ENCODE measurements at places on chromosomes 2 and 18.

DNA sequence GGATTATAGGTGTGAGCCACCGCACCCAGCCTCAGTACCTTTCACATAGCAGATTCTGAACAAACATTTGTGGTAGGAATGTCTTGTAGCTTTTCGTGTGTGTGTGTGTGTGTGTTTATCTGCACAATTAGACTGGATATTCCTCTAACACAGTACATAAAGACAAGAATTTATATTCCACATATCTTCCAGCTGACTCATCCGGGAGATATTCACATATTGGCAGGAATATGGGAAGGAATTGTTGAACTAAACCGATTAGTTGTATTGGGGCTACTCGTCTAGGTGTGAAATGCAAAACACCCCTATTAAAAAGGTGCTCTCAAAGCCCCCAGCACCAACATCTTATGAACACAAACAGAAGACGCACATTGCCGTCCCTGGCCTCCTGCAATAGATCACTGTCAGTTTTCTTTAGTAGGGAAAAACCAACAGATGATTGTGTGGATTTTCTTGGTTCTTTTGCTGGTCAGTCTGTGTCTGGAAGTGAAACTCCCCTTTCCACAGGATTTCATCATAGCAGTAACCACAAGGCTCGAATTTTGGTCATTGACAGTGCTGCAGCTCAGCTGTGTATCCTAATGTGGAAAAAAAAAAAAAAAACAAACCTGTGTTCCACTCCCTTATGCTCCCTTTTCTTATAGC is 208.5 kb upstream of the ACVR2A start:
- no peak for DNase-seq

- DNase-seq: no peak
Measured at GRCh38 chr2:149129433-149129832, 90.9 kb downstream of the LYPD6B start.

GRCh38 chr2:43191947-43192516 is 34.4 kb downstream of the ZFP36L2 start:
- DNase-seq: no peak

DNA sequence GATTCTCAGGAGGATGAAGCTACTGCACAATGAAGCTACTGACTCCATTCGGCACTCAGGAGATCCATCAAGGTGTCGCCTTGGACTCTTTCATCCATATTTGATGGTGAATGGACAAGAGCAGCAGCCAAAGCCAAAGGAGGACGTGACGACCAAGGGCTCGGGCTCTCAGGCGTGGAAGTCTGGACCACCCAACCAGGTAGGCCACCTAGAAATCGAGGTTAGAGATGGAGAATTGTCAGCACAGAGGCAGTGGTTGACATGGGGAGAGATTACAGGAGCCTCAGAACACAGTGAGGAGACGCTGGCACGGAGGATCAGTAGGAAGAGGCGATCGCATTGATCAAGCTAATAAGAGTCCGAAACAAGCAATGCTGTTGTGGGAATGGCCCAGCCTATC is 240.5 kb upstream of the ID2 start:
- DNase-seq: no peak

- no peak for DNase-seq
Measured at GRCh38 chr2:64865831-64866345, 123.3 kb upstream of the SLC1A4 start.

- DNase-seq: no peak
Measured at GRCh38 chr2:233801357-233802131, 23.4 kb downstream of the MROH2A start.
